ENCODE measurements at places on chromosomes 2 and 18. TPM values are rescaled to one million over a fixed set of nuclear protein-coding genes. Genes with fewer than 3 reads are reported as not detected.

Gene SKOR2
- total RNA-seq, result not detected

Gene GPR155
- 3.1 TPM for total RNA-seq

Gene PCARE
- under 0.01 TPM for total RNA-seq

Gene CCDC178
- total RNA-seq, result not detected

Gene SCYGR4
- total RNA-seq, result not detected

Gene ECEL1
- total RNA-seq, result 1.0 TPM

Gene ADCYAP1
- under 0.01 TPM for total RNA-seq

All from skeletal muscle tissue (tissue), 5 donors.